ENCODE measurements at places on chromosomes 4 and X.

DNA sequence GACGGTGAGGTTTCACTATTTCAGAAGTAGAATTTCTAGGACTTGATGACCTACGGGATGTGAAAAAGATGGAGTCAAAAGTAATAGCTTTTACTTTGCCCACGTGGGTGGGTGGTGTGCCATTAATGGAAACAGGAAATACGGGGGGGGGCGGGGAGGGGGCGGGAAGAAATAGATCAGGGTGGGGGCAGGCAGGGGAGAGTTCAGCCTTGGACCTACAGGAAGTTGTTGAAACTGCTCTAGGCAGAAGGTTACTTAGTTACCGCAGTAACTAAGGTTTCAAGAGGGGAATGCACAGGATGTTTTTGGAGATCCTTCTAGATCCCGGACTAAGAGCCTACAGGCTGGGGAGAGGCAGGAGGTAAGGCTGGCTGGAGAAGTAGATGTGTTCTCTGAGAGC is 3.6 kb upstream of the FHL1 start:
- DNase-seq = no peak

DNA sequence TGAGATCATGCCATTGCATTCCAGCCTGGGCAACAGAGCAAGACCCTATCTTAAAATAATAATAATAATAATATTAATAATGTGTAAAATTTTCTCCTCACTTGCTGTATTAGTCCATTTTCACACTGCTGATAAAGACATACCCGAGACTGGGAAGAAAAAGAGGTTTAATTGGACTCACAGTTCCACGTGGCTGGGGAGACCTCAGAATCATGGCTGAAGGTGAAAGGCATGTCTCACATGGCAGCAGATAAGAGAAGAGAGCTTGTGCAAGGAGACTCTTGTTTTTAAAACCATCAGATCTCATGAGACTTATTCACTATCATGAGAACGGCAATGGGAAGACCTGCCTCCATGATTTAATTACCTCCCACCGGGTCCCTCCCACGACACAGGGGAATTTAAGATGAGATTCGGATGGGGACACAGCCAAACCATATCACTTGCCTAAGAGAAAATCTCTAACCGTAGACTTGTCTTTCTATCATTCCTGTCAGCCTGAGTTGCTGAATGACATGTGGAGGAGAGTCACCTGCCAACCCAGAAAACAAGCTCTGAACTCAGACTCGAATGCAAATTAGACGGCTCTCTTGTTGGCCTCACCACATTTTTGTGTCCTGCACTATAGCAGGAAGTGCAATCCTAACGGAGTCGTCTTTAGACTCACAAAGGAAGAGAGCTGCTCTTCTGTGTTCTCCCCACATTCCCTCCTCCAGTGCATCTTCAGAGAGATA is 51.9 kb upstream of the DCTD start:
- no peak for DNase-seq

GRCh38 chr4:150032541-150032940 is 45.7 kb upstream of the DCLK2 start:
- no peak for DNase-seq

- DNase-seq = no peak
These were observed 681 bp upstream of the UPF3B start for GRCh38 chrX:119853444-119853843.

DNA sequence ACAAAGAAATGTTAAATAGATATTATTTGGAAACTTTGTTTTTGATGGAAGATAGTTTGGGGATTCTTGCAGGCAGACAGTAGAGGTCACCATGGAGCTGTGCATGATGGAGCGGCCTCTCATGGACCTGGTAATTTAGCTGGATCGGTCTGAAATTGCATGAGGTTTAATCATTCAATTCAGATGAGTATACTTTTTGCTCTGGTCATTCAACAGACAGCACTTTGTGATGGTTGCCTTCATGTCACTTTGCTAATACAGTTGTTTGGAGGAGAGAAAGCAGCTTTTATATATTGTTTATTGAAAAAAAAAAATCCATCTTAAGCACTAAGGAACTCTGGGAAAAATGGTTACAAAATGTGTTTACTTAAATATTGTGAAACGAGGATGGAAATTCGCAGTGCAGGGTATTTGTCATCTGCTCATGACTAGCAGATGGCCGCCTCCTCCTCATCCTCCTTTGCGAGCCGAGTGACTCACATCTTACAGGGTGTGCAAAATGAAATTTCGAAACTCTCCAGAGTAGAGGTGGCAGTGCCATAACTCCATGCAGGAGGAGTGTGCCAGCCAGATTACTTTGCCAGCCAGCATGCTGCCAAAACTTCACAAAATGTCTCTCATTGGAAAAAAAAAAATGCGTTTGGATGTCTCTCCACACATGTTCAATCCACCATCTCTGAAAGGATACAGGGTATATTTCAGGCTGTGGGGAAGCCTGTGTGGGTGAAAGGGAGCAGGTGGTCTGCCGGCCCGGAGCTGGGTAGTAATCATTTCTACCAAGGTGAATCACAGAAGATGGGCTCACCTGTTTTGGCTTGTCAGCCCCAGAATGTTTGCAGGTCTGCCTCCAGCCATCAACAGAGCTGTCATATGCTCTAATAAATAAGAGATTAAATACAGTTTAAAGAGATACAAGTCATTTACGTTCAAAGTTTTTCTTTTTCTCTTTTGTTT is 314.9 kb upstream of the DIPK2B start:
- DNase-seq = no peak

- no peak for DNase-seq
These were observed 1.2 kb downstream of the ATP10D start for GRCh38 chr4:47486231-47486673.

- no peak for DNase-seq
These were observed 41.0 kb downstream of the IRF2 start for GRCh38 chr4:184433258-184433892.
